Activated CD4-positive, alpha-beta T cell treated with anti-CD3 and anti-CD28 coated beads, Interleukin-2, amount 10 ng/mL, durations not matched to agents 24 days and 14 days (primary cell): ENCODE measurements at places on chromosomes 16 and 17.

- DNase-seq, result peak; percentile 74
Measured at GRCh38 chr16:715477-716199, 720 bp downstream of the METRN start.

DNA sequence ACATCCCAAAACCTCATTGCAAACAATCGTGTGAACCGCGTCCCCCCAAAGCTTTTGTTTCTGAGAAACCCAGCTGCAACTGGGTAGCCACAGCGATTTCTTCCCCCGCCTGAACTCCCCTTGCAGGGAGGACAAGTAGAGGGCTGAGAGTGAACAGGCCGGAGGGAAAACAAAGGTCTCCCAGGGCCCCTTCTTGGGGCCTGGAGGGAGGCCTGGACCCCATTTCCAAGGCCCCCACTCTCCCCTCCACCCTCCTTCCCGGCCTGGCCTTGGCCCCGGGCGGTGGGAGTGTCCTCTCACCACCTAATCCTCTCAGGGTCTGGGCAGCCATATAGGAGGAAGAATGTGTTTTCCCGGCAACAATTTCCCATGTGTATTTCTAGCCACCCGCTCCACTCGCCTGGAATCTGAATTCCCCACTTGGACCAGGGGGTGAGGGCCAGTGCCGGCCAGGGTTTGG, 2.6 kb downstream of the GLIS2 start:
- no peak for DNase-seq

- DNase-seq, result peak; percentile 63
Measured at GRCh38 chr17:2338315-2338657, 985 bp downstream of the SGSM2 start.

DNA sequence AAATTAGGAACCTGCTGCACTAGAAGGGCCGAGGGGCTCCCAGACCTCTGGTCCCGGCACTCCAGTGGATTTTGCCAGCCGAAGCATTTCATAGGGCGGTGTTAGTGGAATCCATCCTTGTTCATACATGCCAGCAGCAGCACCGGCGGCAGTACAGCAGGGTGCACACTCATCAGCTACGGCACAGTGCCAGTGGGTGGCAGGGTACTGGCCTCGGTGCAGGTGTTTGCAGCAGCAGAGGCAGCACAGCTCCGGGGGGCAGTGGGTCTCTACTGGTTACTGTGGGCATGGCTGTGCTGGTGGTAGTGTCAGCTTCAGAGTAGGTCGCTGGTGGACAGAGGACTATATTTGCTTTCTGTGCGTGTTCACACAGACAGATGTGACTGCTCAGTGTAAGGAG, 985.7 kb downstream of the CDH8 start:
- DNase-seq, result no peak

DNA sequence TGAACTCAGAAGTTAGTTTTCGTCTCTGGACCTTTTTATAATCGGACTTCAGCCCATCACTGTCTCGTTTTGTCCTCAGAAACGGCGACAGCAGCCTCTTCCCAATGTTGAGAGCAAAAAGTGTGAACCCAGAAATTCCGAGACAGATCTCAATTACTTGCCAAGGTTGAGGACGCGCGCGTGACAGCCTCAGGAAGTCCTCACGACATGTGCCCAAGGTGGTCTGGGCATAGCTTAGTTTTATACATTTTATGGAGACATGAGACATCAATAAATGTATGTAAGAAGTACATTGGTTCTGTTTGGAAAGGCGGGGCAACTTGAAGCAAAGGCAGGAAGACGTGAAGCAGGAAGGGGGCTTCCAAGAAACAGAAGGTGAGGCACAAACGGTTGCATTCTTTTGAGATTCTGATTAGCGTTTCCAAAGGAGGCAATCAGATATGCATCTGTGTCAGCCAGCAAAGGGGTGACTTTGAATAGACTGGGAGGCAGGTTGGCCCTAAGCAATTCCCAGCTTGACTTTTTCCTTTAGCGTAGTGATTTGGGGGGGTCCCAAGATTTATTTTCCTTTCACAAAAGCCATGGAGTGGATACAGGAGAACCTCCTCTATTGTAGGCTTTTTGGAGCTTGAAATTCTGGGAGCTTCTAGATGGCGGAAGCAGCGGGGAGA, 583 bp upstream of the ZNF747 start:
- DNase-seq, result no peak

DNA sequence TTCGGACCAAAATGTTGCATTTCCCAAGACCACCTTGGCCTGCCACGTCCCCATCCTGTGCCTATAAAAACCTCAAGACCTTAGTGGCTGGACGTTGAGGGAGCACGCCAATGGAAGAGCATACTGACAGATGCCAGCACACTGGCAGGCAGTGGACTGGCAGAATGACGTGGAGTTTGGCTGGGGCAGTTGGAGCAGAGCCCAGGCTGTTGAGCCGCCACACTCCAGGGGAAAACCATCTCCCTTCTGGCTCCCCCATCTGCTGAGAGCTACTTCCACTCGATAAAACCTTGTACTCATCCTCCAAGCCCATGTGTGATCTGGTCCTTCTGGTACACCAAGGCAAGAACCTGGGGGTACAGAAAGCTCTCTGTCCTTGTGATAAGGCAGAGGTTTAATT, 494.1 kb downstream of the CDH11 start:
- DNase-seq, result no peak

DNA sequence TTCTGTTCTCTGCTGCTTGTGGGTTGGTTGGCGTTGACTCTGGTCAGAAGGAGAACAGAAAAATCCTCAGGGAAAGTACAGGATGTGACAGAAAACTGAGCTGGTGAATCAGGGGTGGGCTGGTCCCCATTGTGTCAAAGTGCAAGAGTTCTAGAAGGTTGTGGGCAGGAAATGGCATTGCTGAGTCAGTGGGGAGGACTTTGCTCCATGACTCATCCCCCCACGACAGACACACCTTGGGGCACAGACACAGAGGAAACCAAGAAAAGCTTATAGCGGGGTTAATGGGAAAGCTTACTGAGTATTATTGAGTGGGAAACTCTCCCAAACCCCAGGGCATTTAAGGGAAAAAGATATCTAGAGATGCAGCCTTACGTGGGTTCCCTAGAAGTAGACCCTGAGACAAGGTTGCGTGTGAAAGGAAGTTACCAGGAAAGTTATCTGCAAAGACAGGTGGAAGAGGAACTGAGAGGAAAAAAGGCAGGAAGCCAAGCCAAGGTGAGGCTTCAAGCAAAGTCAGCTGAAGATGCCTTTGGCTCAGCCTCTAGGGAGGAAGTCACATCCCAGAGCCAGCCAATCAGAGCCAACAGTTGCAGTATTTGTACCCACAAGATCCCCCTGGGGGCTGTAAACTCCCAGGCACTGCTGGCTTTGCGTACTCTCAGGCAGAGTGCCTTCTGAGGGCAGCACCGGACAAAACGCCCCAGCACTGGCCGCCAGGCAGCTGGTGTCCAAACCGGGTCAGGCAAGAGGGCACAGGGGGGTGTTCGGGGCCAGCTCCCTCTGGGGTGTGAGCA, 86.4 kb downstream of the FOXL1 start:
- peak; percentile 85 for DNase-seq

DNA sequence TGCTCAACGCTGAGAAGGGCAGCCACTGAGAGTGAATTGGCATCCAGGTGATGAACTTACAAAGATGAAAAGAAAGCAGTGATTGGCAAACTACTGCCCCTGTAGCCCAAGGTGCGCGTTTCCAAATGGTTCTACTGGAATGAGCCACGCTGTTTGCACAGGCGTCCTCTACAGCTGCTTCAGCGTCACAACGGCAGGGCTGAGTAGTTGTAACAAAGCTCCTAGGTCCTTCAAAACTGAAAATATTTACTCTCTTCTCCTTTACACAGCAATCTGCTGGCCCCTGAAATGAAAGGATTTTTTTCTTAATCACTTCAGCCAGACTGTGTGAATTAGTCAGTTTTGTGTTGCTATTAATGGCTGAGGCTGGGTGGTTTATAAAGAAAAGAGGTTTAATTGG, 107.2 kb upstream of the FOXF1 start:
- DNase-seq, result no peak

GRCh38 chr17:81455387-81455786, 57.2 kb downstream of the ACTG1 start:
- DNase-seq, result no peak

DNA sequence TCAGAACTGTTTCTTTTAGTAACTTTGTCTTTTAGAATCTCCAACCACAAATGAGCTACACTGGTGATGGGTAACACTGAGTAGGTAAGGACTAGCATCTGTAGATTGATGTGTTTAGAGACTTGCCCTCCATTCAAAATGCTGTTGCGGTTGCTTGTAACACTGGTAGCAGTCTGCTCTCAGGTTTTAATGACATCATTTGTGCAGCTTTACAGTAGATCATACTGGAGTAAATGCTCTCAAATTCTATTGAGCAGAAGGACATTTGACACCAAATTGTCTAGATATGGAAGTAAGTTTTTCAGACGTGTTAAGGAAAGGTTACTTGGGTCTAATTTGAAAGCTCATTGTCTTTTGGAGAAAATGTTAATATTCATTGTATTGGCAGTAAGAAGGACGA, 98.8 kb downstream of the NLK start:
- no peak for DNase-seq

GRCh38 chr17:8189041-8189710, 804 bp downstream of the BORCS6 start:
- DNase-seq, result peak; percentile 76

DNA sequence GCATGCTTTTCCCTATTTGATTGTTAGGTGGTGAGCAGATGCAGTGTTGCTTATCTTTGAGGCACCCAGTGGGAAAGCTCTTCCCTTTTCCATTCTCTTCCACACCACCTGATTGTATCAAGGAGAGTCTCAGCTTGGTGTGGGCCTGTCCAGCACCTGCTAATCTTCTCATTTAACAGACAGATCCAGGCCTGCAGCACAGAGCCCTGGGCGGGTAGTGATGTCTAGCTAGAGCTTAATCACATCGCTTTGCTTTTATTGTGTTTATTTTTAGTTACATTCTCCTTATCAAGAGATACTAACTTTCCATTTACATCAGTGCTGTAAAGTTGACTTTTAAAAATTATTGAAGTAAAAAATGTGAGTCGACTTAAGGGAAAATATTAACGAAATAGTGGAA, 24.2 kb downstream of the FOXL1 start:
- no peak for DNase-seq

DNA sequence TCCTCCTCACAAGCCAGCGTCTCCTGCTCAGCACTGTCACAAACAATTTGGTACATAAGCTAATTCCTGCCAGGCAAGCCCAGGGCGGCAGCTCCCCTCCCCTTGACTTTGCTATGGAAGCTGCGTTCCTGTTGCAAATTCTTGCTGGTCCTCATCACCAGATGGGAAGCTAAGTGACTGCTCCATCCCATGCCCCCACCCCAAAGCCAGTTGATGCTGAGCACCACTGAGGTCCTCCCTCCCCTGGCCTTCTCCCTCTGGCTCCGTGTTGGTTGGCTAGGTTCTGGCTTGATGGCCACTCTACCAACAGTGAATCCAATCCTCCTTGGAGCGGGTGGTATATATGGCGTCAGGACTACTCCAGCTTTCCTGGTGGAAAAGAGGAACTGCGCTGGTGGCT, 34.4 kb downstream of the PIPOX start:
- no peak for DNase-seq

DNA sequence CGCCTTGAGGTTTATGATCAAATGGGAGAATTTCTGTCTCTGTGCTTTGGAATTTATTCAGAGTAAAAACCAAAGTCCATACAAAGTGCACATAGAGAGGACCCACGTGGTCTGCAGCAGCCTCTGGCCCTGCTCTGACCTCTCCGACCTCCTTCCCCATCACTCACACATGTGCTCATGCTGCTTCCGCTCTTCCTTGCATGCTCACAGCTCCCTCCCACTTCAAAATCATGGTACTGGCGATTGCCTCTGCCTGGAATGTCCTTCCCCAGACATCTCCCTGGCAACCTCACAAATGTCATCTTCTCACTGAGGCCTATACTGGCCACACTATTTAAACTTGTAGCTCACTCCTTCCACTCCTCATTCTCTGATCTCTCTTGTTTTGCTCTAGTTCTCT, 418.0 kb downstream of the CA10 start:
- no peak for DNase-seq

DNA sequence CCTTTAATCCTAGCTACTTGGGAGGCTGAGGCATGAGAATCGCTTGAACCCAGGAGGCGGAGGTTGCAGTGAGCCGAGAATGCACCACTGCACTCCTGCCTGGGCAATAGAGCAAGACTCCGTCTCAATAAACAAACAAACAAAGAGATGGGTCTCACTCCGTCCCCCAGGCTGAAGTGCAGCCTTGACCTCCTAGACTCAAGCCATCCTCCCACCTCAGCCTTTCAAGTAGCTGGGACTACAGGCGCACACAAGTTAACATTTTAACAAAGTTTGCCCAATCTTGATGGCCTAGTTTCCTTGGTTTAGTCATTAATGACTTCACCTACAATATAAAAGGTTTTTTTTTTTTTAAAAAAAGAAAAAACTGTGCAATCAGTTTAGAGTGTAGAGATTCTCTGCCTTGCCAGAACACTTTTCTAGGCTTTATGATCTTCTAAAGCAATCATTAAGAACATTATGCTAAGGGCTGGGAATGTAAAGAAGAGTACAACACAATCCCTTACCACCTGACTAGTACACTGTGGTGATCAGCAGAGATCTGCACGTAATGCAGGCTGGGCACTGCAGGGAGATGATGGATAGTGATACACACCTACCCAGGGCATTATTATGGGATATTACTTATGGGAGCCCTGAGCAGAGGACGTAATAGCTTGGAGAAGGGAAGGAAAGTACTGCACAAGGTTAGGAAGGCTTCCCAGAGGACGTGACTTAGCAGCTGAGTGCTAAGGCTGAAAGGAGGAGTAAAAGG, 6.9 kb downstream of the GOT2 start:
- no peak for DNase-seq

GRCh38 chr17:57655553-57655952, 89.5 kb downstream of the CCDC182 start:
- no peak for DNase-seq

GRCh38 chr17:66633317-66633965, 201.5 kb upstream of the CACNG5 start:
- peak; percentile 87 for DNase-seq

GRCh38 chr17:63587770-63588169, 12.9 kb upstream of the TACO1 start:
- DNase-seq, result no peak

GRCh38 chr17:62739645-62740388, 68.3 kb downstream of the MARCHF10 start:
- no peak for DNase-seq

DNA sequence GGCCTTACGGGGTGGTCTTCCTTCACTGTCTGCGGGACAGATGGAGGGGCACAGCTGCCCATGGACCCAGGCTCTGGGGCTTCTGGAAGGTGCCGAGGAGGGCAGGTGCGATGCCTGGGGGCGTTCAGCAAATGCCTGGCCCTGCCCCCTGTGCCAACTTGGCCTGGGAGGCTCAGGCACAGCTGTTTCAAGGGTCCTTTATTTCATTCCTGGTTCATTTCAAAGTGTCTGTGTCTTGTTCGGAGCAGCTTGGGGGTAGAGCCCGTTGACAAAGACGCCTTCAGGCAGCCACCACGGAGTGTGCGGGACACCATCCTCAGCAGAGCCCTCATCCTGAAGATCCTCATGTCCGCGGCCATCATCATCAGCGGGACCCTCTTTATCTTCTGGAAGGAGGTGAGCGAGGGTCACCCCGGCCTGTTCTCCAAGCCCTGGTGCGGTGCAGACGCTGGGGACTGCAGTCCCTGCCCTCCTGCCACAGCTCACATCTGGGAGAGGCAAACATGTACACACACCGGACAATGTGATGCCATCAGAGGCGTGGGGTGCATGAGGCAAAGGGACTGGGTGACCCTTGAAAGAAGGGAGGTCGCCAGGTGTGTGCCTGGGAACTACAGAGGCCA, 43.9 kb downstream of the MEAK7 start:
- no peak for DNase-seq

GRCh38 chr16:9500872-9501271, 409.4 kb downstream of the HAPSTR1 start:
- DNase-seq, result no peak

GRCh38 chr17:58147930-58148434, at the start of gene OR4D1:
Gene OR4D1, plus strand, starts transcription at chr17:58148384. Its CDS starts 6,770 bp downstream, at chr17:58155154.
- no peak for DNase-seq
